ENCODE measurements at places on chromosomes 7 and 10. TPM values are rescaled to one million over a fixed set of nuclear protein-coding genes. Genes with fewer than 3 reads are reported as not detected.

- DNase-seq: no peak
Measured at GRCh38 chr10:103082683-103083082, 110.4 kb downstream of the NT5C2 start.

Gene DOCK1
- total RNA-seq: 97.7 TPM

GRCh38 chr7:1611708-1612241 is 41.9 kb upstream of the PSMG3 start:
- DNase-seq: no peak

DNA sequence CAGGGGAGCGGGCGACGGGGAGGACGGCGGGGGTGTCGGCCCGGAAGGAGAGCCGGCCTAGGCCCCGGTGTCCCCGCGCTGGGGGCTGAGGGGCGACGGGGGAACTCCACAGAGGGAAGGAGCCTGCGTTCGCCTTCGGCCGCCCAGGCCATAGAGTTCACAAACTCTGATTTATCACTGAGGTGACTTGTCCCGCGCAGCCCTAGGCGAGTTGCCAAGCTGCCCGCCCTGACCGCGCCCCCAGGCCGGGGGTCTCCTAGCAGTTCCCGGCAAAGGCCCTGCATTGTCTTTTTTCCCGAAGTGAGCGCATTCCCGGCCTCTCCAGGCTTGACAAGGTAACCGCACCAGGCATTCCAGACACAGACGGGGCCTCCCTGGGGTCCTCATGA is 2.9 kb upstream of the NKX6-2 start:
- no peak for DNase-seq

Gene LAMB4
- not detected for total RNA-seq

DNA sequence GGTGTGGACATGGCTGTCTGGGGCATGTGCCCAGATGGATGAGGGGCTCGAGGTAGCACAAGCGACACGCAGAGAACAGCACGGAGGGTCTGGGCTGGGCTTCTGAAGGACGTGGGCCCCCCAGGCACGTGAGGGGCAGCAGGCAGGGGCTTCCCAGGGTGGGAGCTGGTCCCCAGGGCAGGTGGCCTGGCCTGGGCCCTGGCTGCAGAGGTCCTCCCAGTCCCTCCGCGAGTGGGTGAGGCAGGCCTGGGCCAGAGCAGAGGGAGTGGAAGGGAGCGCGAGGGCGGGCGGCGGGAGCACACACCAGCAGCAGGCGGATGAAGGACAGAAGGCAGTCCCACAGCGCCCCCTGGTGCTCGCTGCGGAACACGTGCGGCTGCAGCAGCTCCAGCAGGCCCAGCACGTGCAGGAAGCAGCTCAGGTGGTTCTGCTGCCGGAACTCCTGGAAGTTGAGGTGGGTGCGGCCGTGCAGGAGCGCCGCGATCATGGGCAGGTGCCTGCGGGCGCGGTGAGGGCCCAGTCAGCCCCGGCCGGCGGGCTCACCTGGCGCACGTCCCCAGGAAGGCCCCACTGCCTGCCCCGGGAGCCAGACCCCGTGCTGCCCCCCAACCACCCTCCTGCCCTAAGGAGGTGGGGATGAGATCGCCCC is 14.7 kb upstream of the MICALL2 start:
- peak; percentile 90 for DNase-seq

DNA sequence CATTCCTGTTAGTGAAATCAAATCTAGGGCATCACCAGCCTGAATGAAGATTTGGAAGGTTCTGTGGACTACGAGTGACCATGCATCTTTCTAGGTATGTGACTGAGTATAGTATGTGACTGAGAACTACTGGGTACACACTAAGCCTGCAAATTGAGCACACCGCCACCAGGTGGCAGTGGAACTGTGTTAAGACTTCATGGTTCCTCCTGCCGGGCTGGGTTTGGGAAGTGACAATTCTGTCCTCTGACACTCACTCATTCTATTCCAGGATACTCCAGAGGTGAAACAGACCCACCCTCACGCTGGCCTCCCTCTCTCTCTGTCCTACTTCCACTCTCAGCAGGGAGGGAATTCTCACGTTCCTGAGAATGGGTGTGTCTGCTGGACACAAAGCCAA is 84.0 kb upstream of the TMEM248 start:
- no peak for DNase-seq

DNA sequence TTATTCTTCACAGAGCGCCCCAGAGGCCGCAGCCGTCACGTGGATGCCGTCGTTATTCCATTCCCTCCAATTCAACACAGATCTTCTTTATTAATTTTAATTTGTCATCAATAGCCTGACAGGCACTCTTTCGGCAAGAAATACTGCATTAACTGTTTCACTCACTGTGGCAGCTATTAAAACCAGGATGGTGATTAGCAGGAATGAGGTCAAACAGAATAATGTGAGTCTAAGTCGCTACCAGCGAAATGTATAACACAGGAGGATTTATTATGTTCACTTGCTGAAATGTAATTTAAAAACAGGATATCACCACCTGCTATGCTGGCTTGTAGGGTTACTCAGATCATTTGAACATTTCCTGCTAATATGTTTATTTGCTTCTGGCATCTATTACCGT is 74.2 kb upstream of the MGMT start:
- DNase-seq: no peak

- no peak for DNase-seq
Measured at GRCh38 chr10:79182781-79183467, 114.2 kb downstream of the ZMIZ1 start.

DNA sequence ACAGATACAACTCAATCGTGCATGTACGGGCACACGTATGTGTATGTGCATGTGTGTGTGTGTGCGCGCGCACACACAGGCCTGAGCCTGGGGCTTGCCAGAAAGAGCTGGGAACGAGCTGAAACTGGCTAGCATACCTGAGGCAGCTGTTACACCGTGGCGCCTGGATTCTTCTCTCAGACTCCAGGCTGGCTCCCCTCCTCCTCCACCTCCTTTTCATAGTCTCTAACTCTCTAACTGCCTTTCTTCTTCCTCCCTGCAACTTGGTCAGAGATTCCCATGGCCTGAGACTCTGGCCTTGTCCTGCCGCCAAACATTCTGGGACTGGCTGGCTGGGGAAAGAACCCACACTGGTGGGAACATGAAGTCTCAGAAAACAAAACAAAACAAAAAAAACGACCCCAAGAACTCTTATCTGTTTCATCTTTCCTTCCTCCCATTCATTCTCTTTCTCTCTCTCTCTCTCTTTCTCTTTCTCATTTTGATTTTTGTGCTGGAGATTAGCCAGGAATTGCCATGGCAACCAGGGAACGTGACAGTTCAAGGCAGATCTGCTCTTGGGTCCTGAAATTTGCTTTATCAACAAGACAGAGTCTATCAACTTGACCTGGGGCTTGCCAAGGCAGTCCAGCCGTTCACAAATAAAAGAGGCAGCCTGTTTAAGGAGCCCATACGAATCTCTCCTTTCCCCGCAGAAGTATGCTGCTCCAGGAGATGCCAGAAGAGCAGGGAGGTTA is 76.8 kb upstream of the SEM1 start:
- DNase-seq: no peak

Gene HEPACAM2
- total RNA-seq: not detected

DNA sequence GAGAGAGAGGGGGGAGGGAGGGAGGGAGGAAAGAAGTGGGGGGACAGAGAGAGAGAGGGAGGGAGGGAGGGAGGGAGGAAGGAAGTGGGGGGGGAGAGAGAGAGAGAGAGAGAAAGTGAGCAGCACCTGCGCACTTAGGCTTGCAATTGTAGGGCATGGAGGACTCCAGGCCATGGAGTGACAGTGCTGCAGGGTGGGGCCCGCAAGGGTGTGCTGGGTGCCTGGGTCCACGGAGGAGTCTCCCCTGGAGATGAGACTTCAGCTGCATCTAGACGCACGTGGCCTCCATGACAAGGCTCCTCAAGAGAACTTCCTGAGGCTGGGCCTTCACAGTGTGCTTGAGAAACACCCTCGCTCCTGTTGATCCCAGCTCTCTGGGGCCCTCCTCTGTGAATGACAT is 44.5 kb downstream of the CLRN3 start:
- no peak for DNase-seq

Gene PIK3AP1
- 3.3 TPM for total RNA-seq

GRCh38 chr10:48684792-48685623 is at the start of gene WDFY4:
Gene WDFY4 (plus strand): TSS chr10:48684873. CDS start chr10:48709733, 24,860 bp downstream.
- no peak for DNase-seq

GRCh38 chr7:146146831-146147486 is 30.4 kb downstream of the CNTNAP2 start:
- no peak for DNase-seq

Gene MMD2
- total RNA-seq: not detected

Gene EBLN1
- not detected for total RNA-seq

DNA sequence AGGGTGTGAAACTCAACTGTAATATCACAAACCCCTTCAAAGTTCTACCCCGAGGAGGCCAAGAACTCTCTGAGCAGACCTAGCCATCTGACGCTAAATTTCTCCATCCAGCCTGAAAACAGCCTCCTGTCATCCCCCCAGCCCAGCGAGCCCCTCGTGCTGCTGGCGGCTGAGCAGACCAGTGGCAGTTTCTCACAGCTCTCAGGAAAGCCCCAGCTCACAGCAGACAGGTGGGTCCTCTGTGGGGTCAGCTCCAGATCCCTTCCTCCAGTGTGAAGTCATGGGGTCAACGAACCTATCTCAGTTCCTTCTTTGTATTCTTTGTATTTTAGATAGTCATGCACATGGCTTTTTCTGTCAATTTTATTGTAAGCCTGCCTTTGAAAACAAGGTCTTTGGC is 7.8 kb downstream of the GARIN1A start:
- no peak for DNase-seq

- no peak for DNase-seq
Measured at GRCh38 chr10:104614245-104614831, 26.8 kb upstream of the SORCS3 start.

GRCh38 chr10:109166935-109167334 is 756.4 kb downstream of the XPNPEP1 start:
- DNase-seq: no peak
